ENCODE measurements at places on chromosomes 3 and 15.

DNA sequence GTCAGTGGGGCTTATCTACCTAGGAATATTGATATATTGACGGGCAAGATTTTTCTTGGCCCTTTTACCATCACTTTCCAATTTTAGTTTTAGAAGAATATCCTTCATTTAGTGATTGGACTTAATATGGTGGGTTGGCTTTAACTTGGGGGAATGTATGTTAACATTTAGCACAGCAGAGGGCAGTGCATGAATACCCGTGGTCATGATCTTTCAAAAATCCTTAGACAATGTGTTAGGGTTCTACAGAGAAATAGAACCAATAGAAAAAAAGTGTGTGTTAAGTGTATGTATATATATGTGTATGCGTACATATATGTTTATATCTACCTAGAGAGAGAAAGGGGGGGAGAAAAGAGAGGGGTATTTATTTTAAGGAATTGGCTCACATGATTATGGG is 36.9 kb downstream of the GPR171 start:
- DNase-seq: no peak

- no peak for DNase-seq
Measured at GRCh38 chr3:36606871-36607765, 157.2 kb downstream of the DCLK3 start.

DNA sequence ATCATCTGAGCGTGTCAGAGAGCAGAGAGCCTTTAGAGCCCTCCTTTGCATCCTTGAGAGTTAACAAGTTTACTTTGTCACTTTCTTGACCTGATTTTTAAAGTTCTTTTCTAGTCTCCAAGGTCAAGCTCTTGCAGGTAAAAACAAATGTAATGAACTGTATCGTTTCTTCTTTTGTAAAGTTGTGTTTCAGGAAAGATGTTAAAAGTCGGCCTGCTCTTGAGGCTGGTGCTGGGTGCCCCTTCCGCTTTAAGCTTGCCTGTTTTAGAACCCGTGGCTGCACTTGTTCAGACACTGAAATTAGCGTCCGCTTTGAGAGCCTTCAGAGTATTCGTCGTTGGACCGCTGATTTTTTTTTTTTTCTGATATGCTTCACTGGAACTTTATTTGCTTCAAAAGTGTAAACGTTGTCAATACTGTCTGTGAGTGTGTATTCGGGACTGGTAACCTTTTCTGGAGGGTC is 52.6 kb upstream of the ULK4 start:
- DNase-seq: no peak

GRCh38 chr3:127209155-127209839 is 16.4 kb downstream of the PRR23E start:
- DNase-seq: no peak

GRCh38 chr3:195106418-195106906 is 164.5 kb downstream of the XXYLT1 start:
- peak; percentile 71 for DNase-seq

- DNase-seq: no peak
Measured at GRCh38 chr3:150146991-150147761, 176.5 kb upstream of the PFN2 start.

DNA sequence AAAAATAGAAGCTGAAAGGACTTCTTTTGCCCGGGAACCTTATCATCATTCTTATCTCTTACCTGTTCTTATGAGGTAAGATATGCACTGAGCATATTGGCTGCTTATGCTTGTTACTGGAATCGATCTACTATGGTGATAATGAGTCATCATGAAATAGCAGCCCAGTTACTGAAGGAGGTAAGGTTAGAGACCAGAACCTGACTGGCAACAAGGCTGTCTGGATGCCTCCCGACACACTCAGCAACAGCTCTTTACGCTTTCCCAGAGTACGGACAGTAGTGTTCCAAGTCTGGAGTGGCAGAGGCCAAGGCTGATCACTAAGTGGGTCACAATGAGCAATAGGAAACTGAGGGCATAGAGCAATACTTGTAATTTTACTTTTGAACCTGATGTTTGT is 314.1 kb downstream of the NLGN1 start:
- no peak for DNase-seq

- DNase-seq: no peak
Measured at GRCh38 chr3:115022199-115022598, 124.9 kb downstream of the ZBTB20 start.

DNA sequence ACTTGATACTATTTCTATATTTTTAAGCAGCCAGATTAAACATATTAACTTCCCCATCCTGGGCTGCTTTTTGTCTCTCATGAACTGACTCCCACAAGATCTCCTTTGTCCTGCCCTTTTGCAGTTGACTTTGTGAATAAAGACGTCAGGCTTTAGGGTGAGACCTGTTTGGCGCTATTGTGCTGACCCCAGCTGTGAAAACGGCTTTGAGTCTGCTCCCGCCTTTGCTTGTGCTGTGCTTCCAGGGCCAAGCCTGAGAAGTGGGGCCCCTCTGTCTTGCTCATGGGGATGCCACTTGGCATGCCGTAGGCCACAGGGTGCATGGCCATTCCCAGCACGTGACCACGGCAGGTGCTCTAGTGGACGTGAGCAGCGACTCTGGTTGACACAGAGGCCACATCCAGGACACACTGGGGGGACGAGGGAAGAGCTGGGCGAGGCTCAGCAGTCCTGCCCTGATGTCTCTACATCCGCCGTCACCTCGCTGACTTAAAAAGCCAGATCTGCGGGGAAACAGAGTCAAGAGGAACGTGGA is 268.9 kb upstream of the LYSMD4 start:
- DNase-seq: no peak

- DNase-seq: no peak
Measured at GRCh38 chr3:72175296-72175858, 390.4 kb upstream of the PROK2 start.

GRCh38 chr15:58773024-58773423 is 1.9 kb downstream of the MINDY2 start:
- DNase-seq: no peak

GRCh38 chr15:43008150-43008549 is 87.6 kb upstream of the TTBK2 start:
- DNase-seq: no peak

DNA sequence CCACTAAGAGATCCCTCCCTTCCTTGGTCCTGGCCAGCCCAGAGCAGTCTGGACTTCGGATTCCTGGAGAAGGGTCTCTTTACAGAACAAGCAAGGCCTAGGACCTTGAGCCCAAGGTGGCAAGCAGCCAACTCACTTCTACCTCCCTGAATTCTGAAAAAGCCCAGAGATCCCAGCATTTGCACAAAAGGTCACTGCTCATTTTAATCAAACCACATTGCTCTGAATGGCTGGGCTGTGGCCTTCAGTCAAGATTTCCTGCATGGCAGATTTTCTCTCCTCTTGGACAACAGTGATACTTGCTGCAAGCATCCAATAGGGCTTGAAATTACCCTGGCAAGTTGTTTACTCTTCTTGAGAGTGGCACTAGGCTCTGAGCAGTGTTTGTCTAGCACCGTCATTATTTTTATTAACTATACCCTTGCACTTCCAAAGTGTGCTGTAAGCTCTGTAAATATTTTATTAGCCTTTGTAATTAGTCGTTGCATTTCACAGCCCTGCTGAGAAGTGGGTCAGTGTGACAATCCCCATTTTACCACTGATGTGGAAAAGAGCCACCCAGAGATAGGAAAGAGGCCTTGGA is 274.7 kb upstream of the CTNNB1 start:
- DNase-seq: no peak

DNA sequence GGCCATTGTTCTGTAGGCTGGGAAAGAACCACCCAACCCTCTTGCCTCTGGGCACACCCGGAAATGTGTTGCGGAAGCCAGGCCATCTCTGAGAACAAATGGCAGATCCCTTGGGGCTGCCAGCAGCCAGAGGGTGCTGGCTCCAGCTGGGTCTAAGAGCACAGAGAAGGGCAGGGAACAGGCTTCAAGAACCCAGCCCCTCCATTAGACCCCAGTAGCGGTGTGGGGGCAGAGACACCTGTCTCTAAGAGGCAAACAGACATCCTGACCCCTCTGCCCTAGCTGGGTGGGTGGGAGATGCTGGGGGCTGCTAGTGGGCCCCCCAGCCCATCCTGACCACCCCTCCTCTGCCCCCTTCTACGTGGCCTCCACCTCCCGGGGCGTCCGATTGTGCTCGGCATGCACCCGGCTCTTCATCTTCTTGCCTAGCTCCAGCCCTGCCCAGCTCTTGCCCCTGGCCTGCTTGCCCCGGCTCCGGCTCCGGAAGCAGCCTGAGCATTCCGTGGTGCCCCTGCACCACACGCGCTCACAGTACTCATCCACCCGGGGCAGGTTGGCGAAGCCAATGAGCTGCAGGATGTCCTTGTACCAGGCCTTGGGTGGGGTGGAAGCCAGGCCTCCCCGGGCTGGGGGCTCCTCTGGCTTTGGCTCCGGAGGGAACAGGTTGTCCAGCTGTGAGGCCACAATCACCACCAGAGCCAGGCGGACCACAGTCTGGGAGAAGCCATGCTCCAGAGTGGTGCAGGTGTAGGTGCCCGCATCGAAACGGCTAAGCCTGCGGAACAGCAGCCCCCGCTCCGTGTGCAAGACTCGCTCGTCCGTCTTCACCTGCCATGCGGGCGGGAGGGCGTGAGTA is 9.4 kb downstream of the SEMA3G start:
- DNase-seq: no peak

DNA sequence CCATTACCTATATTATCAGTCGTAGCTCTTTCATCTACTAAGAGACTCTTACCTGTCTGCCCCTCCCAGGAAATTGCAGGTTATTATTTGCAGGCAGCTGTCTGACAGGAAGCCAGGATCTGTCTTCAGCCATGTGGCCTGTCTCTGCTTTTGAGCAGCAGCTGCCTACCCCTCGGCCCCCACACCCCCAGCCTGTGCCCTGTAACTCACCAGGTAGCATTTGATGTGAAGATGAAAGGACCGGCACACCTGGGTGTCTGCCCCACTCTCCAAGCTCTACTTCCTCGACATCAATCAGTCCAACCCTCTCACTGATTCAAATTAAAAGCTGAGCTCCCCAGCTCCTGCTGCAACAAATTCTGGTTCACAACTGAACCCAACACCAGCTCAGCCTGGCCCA is 197.2 kb upstream of the CTNNB1 start:
- DNase-seq: no peak

GRCh38 chr3:46406443-46406787 is 451 bp downstream of the CCR5AS start:
- no peak for DNase-seq

- DNase-seq: no peak
Measured at GRCh38 chr3:130465521-130465920, 51.5 kb upstream of the COL6A6 start.

DNA sequence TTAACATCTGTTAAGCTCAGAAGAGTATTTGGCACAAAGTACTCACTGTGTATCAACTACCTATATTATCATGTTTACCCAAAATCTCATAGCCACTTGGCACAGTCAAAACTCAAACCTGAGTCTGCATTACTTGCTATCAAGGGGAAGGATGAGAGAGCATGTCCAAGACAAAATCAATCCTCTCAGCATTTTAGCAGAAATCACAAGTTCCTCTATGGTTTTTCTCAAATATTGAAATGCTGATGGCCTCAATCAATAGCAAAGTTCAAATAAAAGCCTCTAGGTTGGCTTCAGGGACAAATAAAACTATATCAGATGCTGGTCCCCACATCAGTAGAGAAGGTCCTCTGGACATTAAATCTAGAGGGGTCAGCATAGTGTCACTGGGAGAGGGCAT is 14.3 kb downstream of the TBC1D2B start:
- DNase-seq: no peak

- no peak for DNase-seq
Measured at GRCh38 chr3:53056442-53056841, 10.6 kb upstream of the SFMBT1 start.

DNA sequence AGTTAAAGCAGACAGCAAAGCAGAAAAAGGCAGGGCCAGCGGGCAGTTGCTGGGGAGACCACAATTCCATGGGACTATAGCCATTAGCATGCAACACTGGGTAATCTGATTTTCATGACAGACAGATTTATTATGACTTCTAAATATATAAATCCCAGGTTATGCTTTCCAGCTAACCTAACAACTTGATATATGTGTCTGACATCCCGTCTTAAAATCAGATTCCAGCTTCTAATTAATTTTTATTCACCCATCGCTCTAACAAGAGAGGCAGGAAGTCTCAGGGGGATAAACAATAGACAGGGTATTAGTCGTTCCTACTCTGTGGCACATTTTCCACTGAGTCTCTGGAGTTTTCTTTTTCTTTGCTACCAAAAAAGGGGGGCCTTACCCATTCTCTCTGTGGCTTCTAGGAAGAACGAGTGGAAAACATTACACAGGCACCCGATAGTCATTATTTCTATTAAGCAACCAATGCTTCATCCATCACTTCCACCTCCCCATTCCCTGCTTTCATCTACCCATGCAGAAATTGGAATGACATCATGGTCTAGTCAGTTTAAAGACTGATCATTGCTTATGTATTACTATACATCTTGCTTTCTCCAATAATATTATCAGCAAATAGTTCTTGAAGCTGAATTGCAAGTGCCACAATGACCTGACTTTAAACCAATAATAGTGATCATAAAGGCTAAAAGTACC is 173.1 kb downstream of the FHIT start:
- no peak for DNase-seq

DNA sequence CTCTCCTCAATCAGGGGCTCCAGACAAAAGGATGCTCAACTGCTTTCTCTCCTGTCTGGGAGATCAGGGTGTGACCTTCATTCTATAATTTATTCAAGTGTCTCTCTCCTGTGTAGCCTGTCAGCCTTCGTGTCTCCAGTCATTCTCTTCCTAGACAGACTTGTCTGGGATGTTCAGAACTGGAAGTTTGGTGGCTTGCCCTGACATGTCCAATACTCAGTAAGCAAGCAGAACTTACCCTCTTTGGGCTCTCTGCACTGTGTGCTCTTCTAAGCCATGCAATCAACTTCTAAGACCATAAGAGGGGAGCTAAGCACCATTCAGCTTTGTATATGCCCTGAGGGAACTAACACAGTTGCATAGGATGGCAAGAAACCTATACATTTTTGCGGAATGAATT is 14.1 kb downstream of the ACKR2 start:
- no peak for DNase-seq

DNA sequence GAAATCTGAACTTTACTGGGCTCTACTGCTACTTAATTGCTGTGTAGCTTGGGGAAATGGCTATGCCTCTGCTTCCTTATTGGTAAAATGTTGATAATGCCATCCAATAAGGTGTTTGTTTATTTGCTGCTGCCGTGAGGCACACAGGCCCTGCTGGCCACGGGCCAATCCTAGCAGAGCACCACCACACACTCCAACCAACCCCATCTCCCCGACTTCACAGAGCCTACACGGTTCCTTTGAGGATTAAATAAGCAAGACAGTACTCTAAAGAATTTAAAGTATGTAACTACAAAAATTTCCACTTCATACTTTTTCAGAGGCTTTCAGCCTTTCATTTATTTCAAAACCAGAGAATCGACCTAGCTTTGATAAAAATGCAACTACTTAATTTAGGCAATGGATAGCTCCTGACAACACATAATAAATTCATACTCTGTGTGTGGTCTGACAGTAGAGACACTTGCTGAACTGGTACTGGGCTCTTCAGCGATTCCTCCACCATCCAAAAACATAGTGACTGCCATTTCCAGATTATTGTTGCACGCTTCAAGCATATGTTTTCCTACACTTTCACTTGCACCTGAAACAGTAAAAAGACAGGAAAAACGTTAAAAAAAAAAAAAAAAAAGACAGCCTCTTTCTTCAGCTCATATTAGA is 25.3 kb downstream of the UBXN7 start:
- DNase-seq: no peak

- no peak for DNase-seq
Measured at GRCh38 chr15:38829086-38829485, 264.5 kb upstream of the RASGRP1 start.

All from head of caudate nucleus (tissue), 42 donors.